ENCODE measurements at places on chromosomes 4 and X.

DNA sequence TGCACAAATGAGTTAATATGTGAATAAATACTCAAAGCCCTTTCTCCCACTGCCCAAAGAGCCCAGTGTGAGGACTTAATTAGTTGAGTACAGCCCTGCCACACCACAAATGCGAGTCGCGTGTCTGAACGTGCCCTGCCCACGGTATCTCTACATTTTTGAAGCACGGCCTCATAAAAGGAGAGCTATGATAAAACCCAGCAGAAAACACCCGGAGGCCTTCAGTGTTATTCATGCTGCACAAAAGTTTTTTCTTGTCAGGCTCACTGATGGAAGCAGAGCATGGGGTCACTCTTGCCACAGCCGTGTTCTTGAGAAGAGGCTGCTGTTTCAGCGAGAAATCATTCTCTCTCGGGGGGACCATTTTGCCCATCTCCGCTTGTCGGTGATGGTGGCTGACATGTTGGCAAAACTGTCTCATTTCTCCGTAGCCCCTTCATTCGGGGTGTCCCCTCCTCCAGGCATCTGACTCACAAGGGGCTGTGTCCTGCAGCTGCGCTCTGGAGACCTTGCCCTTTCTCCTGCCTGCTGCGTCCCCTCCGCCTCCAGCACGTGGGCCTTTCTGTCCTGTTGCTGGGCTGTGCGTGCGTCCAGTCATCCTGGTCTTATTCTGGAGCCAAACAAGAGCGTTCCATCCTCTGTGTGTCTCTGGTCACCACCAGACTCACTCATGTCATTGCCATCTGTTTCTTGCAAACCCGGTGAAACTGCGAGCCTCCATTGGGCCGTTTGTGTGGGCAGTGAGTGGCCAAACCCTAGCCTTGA lies 88.8 kb downstream of the SORCS2 start:
- DNase-seq = no peak

GRCh38 chrX:87728459-87728858 lies 210.9 kb downstream of the KLHL4 start:
- no peak for DNase-seq

GRCh38 chrX:124208660-124209059 lies 123.8 kb upstream of the TEX13D start:
- no peak for DNase-seq

DNA sequence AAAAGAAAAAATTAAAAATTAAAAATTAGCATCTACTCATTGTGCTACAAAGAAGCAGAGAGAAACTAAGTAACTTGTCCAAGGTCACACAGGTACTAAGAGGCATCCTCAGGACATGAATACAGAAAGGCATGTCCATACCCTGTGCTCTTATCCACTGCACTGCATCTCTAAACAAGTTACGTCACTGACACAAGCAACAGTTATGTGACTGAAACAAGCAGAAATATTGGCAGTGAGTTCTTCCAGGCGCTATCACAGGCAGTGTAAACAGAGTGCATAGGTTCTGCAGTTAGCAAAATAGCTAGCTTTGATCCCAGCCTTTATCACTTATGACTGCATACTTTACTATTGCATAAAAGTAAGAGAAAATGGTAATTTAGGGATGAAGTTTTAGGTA lies 7.9 kb downstream of the VEGFC start:
- no peak for DNase-seq

DNA sequence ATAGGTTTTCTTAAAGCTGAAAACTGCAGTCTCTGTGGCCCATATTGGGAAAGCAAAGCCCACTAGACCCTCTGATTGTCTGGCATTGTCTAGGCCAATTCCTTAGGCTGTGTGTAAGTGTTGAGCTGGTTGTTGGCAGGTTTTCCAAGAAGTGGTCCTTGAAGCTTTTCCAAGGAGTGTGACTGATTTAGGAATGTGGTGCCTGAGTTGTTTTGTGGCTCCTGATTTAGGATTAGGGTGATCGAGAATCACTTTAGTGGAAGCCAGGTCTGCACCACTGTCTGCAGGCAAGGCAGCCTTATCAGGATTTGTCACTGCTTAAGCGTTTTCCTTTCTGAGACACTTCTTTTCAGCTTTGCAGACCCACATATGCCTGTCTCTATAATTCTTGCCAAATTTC lies 339.0 kb upstream of the DDX53 start:
- DNase-seq = no peak

- DNase-seq = no peak
These were observed 561.5 kb downstream of the INPP4B start for GRCh38 chr4:142284402-142285221.

DNA sequence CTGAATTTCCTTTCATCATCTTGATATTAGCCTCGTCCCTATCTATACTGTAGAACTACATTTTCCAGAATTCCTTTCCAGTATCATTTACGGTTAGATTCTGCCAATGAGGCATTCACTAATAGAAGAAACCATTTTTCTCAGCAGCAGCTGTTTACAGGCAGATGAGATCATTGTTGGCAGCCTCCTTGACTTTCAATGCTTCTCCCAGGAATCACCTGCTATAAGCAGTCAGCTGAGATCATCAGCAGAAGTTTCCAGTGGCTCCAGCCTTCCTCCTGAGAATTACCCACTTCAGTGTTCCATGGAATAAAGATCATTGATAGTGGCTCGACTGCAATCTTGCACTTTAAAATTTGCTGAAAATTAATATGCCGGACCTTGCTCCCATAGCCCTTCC lies 157.3 kb upstream of the TET2 start:
- no peak for DNase-seq

DNA sequence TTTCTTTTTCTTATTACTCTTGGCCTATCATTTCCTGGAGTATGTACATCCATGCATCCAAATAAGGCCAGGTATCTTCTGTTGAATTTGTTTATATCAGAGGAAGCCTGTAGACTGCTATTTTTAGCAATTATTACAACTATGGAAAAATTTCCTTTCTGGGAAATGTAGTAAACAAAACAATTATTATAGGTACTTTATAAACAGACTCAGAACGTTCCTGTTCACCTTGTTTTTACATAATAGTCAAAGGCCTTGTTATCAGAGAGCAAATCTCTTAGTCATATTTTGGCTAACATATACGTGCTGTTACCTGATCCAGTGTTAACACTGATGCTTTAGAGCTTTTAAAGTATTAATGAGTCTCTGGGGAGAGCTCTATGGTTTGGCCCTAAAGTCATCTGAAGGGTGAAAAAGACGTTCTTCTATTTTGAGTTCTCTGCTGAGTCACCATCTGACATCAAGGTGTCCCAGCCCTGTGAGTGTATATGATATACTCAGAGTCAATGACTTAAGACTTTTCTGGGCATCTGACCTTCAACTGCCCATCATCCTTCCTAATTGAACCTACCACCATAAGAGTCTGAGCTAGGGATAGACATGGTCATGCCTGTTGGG lies 7.3 kb downstream of the SPARCL1 start:
- DNase-seq = no peak

DNA sequence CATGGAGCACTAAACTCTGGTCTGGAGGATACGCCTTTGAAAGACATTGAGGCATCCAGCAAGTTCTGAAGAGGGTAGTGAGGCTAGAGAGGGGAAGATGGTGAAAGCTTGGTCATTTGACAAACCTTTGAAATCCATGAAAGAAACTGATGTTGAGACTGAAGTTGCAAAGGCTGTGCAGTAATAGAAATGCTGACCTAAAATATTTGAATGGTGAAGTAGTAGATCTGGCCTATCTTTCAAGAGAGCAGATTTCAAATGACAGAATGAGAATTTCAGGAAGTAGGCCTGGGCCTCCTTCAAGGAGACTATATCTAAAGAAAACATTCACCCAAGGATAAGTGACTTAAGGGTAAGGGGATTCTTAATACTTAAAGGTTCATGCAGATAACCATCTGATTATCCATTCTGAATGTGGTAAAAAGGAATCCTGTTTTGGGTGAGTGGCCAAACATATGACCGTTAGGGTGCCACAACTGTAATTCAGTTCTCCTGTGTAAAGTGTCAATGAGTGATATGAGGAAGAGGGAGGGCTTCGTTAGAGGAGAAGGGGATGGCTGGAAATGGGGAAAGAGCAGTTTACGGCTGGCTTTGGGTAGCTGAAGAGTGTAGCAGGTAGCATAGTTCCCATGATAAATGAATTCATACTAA lies 62.2 kb downstream of the AMELX start:
- DNase-seq = no peak

DNA sequence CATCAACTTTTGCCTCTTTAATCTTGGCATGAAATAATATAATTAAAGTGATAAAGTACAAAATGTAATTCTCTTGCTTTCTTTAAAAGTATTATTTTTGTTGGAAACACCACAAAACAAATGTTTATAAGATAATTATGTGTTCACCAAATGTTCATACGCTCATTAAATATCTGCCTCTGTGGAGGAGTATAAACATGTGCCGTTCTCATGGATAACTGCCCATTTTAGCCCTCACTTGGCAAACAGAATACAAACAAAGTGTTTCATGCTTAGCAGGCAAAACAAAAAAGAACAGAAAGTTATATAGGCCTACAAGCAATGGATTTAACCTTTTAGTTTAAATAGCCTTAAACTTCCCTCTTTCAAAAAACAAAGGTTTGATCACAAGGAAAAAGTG lies 800.5 kb upstream of the DIAPH2 start:
- DNase-seq = no peak

GRCh38 chrX:30296408-30297254 lies 12.6 kb downstream of the NR0B1 start:
- DNase-seq = no peak

DNA sequence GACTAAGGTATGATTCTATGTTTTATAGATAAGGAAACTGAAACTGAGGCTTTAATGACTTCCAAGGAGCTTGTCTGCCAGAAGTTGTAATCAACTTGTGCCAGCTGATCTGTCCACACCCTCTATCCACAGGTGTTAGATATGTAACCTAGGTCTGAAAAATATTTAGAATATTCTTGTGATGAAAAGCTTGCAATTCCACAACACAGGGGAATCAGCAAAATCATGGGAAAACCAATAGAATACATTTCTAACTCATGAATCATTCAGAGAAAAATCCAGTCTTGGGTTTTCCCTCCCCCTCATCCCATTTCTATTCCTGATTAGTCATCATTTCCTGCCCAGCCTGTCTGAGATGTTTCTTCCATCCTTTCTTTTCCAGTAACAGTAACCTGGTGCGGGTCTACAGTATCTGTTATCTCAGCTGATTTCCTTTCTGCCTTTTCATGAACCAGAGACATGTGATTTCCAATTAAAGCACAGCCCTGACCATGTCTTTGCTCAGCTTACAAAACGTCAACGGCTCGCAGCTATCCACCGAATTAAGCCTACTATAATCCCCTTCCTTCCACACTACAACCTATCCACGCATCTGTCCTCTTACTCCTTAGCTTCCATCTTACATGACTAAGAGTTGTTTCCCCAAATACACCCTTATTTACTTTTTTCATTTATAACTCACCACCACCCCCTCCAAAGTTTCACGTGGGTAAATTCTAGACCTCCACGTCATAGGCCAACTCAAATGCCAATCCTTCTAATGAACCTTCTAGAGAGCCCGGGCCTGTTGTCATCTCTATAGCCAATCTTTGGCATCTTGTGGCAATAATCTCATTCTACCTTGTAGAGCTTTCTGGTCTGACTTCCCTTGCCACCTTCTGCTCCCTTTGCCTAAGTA lies 961 bp upstream of the NOCT start:
- DNase-seq = no peak

DNA sequence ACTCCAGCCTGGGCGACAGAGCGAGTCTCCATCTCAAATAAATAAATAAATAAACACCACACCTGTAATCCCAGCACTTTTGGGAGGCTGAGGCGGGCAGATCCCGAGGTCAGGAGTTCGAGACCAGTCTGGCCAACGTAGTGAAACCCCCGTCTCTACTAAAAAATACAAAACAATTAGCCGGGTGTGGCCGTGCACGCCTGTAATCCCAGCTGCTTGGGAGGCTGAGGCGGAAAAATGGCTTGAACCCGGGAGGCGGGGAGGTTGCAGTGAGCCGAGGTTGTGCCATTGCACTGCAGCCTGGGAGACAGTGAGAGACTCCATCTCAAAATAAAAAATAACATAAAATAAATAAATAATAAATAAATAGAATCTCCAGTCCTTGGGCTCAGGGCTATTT lies 185.8 kb downstream of the SHOX start:
- no peak for DNase-seq

GRCh38 chr4:84856468-84857049 lies 109.9 kb downstream of the WDFY3 start:
- DNase-seq = no peak

DNA sequence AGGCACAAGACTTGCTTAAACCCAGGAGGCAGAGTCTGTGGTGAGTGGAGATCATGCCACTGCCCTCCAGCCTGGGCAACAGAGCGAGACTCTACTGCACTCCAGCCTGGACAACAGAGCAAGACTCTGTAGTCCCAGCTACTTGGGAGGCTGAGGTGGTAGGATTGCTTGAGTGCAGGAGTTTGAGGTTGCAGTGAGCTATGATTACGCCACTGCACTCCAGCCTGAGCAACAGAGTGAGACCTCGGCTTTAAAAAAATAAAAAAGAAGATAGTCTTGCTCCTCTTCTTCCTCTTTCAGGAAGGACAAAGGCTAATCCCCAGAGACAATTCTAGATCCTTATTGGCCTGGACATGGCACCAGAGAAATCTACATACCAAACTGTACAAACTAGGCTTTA lies 5.7 kb upstream of the PPEF2 start:
- DNase-seq = no peak

GRCh38 chr4:144663834-144664475 lies 18.0 kb downstream of the HHIP start:
- DNase-seq = no peak

- no peak for DNase-seq
These were observed 203.3 kb upstream of the HS3ST1 start for GRCh38 chr4:11632025-11632424.

DNA sequence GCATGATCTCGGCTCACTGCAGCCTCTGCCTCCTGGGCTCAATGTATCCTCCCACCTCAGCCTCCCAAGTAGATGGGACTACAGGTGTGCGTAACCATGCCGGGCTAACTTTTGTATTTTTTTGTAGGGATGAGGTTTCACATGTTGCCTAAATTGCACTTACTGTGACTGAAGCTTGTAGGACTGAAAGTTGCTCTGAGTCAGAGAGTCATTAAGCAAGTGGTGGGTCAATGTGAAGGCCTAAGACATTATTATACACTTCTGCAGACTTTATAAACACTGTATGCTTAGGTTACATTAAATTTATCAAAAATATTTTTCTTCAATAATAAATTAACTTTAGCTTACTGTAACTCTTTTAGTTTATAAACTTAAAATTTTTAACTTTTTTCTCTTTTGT lies 170.2 kb downstream of the FAT4 start:
- DNase-seq = no peak

- DNase-seq = no peak
These were observed 92.7 kb upstream of the NDST3 start for GRCh38 chr4:117941611-117942010.
